ENCODE measurements at places on chromosomes 2 and 18.

GRCh38 chr2:158255257-158255656 is 153.6 kb downstream of the UPP2 start:
- DNase-seq: no peak

- no peak for DNase-seq
Measured at GRCh38 chr2:150136893-150137292, 350.6 kb downstream of the RND3 start.

- DNase-seq: no peak
Measured at GRCh38 chr2:217101972-217102371, 242.1 kb upstream of the TNP1 start.

- no peak for DNase-seq
Measured at GRCh38 chr18:55475916-55476315, 112.1 kb downstream of the TCF4 start.

- no peak for DNase-seq
Measured at GRCh38 chr2:66082581-66082980, 352.3 kb upstream of the MEIS1 start.

DNA sequence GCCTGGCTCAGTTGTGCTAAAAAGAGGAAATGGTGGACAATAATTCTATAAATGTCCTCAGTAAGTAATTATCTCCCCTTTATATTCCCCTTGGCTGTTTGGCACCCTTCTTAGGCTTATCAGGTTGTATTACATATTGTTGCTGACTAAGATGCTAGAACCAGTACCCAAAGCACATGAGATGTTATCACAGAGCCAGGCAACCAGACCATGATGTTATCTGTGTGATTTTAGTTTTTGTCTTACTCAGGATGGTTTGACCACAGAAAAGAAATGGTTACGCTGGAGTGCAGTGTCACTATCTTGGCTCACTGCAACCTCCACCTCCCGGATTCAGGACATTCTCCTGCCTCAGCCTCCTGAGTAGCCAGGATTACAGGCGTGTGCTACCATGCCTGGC is 15.2 kb downstream of the R3HDM1 start:
- DNase-seq: no peak

GRCh38 chr2:206259376-206260187 is 14.9 kb upstream of the ZDBF2 start:
- no peak for DNase-seq

GRCh38 chr2:204491528-204491927 is 53.7 kb upstream of the PARD3B start:
- DNase-seq: no peak

- DNase-seq: no peak
Measured at GRCh38 chr18:25075783-25076182, 276.2 kb downstream of the ZNF521 start.

DNA sequence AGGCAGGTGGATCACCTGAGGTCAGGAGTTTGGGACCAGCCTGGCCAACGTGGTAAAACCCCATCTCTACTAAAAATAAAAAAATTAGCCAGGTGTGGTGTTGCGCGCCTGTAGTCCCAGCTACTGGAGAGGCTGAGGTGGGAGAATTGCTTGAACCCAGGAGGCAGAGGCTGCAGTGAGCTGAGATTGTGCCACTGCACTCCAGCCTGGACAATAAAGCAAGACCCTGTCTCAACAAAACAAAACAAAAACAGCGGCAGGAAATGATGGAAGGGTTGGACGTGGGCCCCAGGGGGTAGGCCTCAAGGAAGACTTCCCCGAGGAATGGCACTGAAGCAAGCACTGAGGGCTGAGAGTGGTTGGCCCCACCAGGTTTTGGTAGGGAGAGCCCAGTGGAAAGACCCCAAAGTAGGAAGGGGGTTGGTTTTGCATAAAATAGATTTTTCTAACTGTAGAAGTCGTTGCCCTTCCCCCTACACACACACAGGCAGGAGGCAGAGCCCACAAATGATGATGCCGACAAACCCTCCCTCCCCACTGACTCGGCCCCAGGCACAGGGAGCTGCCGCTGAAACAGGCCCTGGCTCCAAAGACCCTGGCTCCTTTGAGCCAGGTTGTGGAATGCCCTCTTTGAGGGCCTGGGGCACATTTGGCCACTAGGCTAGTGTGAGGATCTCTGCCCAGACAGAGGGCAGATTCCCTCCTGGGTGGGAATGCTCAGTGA is 104.8 kb downstream of the CABLES1 start:
- no peak for DNase-seq

DNA sequence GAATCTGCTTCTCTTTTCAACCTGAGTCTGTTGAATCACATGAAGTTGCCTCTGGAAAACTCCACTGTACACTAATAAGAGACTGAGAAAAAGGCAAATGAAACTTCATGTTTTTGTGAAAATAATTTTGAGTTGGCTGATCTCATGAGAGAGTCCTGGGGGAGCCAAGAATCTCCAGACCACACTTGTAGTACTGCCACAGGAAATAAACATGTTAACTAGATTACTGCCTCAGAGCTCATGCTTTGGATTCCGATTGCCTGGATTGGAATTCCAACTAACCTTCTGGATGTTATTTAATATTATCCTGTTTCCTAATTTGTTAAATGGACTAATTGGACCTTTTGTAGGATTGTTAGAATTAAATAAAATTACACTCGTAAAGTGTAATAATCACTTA is 25.2 kb downstream of the NUP35 start:
- DNase-seq: no peak

- no peak for DNase-seq
Measured at GRCh38 chr2:121502781-121503180, 27.9 kb upstream of the RNU4ATAC start.

GRCh38 chr2:6872394-6872793 is 5.2 kb upstream of the RSAD2 start:
- DNase-seq: no peak

- DNase-seq: no peak
Measured at GRCh38 chr2:185628985-185629384, 109.6 kb upstream of the FSIP2 start.

DNA sequence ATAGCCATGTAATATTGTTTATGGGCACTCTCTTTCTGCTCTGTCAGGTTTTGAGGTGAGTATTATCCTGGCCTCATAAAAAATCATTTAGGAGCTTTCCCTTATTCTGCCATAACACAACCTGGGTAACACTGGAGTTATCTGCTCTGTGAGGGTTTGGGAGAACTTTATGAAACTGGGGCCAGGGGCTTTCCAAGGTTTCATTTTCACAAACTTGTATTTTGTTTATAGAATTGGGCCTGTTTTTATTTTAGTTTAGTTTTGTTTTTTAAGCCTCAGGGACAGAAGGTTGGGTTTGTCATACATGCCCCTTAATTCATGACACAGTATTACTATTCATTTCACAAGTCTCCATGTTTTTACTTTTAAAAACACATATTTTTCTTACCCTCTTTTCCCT is 83.5 kb downstream of the IRS1 start:
- DNase-seq: no peak

GRCh38 chr2:69742322-69742952 is 503 bp downstream of the ANXA4 start:
- DNase-seq: no peak

DNA sequence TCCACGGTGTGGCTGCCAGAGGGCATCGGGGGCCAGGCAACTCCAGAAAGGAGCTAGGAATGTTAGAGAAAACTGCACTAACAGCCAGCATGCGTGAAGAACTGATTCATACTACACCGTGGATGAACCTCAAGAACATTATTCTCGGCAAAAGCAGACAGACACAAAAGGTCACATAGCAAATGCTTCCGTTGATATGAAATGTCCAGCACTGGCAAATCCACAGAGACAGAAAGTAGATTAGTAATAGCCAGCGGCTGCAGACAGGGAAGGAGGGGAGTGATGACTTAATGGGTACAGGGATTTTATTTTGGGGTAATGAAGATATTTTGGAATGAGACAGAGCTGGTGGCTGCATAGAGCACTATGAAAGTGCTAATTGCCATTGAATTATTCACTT is 37.4 kb downstream of the SCTR start:
- DNase-seq: no peak
